ENCODE measurements at places on chromosomes 5 and 9. TPM values are rescaled to one million over a fixed set of nuclear protein-coding genes. Genes with fewer than 3 reads are reported as not detected.

DNA sequence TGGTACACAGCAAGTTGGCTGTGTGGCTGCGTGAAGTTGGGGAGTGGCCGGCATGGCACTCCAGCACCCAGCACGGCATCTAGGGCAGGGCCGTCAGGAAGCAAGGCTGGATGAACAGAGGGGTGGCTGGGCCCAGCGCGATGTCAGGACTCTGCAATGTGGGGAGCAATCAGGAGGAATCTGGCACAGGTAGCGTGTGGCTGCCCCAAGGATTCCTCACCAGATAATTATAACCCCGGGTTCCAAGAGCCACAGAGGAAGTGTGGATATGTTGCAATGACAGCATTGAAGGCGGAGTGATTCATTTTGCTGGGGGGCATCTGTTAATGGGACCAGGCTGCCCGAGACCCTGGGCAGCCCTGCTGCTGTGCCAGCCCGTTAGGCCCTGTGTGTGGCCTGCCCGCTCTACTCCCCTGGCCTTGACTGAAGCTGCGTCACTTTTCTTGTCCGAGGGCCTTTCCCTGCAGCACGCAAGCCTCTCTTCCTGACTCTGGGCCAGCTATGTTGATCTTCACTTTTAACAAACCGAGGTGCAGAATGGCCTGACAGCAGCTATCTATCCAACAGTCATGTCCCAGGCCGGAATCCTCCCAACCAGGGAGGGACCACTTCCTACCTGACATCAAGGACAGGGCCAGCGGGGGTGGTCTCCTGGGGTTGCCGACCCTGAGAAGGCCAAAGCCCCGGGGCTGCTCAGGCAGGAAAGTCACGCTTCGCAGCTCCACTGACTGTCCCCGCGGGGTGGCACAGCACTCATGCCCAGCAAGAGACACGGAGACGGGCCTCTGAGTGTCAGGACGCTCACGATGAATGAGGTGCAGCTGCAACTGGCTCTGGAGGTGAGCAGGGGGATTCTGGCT, 118.0 kb upstream of the PHYKPL start:
- no peak for DNase-seq

GRCh38 chr5:72892846-72893245, 63.0 kb upstream of the FCHO2 start:
- DNase-seq: no peak

SLC25A2 gene
- total RNA-seq: 0.81 TPM

DNA sequence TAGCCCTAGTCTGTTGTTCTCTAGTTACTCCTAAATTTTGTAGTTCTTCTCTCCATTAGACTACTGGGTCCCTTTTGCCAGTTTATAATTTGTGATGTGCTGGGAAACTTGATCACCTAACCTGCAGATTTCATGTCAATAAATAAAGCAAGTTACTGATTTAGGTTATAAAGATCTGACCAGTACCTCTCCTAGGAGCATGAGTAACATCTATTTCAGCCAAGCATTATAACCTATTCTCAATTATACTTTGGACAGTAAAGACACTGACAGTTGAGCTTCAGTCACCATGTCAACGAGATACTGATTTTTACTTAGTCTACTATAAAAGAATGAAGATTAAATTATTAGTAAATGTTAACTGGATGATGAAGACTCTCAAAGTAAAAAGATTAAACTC, 36.7 kb downstream of the CSNK1A1 start:
- DNase-seq: no peak

RLN2 gene
- 0.66 TPM for total RNA-seq

- no peak for DNase-seq
These were observed 98.4 kb downstream of the MAPKAP1 start for GRCh38 chr9:125608489-125609224.

DNA sequence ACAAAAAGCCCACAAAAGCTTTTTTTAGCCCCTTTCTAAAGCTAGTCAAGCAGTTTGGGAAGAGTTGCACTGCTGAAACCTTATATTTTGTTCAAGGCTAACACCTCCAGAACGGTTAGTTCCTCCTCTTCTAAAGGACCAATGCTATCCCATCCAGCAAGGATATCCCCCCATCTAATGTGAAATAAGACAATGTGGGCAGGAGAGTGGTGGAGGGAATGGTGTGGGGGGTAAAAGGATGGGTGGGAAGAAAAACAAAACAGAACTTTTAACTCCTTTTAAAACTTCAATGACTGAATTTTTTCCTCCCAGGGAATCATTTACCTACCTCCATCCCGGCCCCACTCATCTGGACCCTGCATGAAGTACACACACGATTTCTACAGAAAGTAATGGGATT, 21.2 kb downstream of the PTCH1 start:
- no peak for DNase-seq
